ENCODE measurements at places on chromosomes 3 and 15. TPM values are rescaled to one million over a fixed set of nuclear protein-coding genes. Genes with fewer than 3 reads are reported as not detected.

The MASP1 gene
- 19.5 TPM for polyA plus RNA-seq

- DNase-seq = peak; percentile 26
Observed at GRCh38 chr3:46899151-46900006, 21.9 kb downstream of the PTH1R start.

DNA sequence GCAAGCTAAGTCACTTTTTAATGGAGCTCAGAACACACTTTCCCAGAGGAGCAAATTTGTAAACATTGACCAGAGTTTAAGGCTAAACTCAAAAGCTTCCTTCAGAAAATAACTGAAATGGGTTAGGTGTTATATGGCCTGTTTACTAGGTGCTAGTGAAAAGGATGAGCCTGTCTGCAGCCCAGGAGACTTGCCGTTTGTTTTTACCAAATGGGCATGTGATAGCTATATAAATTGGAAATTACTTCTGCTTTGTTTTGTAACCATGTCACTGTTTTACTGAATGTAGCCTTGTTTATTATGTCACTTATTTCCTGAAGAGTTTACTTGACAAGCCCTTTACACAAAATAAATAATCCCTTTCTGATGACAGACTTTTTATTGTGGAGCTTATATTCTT, 109.4 kb upstream of the THSD4 start:
- no peak for DNase-seq

DNA sequence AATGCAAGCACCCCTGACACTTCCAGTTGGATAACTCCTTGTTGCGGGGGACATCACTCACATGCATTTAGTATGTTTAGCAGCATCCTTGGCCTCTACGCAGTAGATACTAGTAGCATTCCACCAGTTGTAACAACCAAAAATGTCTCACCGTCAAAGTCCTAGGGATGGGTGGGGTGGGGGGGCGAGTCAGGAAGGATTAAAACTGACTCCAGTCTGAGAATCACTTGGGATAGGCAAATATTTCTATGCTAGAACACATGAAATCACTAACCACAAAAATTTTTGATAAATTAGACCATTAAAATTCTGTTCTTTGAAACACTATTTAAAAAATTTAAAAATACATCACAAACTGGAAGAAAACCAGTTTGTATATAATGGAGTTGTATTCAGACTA, 18.0 kb downstream of the ICE2 start:
- DNase-seq = no peak

GRCh38 chr15:68197170-68197492, 8.0 kb downstream of the CALML4 start:
- no peak for DNase-seq

DNA sequence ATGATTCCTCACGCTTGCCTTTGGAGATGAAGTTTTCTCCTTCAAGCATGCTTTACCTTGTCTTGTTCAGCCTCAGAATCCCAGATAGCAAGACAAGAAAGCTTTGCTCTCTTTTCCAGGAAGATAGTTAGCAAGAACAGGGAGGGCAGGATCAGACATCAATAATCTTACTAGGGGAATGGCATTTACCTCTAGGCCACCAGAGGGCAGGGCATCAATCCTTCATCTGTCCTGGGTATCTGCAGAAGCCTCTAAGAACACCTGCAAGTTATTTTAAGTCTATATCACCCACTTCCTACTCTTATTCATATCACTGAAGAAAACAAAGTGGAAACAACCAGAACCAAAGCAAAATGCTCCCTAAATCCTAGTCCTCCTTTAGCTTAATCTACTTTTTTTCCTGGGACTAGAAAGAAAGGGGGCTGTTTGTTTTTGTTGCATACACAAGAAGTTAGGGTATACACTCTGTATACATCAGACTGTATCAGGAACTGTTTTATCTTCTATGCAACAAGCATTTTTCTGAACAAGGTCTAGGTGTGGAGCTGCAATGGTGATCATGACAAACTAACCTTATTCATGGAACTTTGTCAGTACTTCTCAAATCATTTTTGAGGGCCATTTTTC, 862.5 kb downstream of the CADM2 start:
- DNase-seq = no peak

DNA sequence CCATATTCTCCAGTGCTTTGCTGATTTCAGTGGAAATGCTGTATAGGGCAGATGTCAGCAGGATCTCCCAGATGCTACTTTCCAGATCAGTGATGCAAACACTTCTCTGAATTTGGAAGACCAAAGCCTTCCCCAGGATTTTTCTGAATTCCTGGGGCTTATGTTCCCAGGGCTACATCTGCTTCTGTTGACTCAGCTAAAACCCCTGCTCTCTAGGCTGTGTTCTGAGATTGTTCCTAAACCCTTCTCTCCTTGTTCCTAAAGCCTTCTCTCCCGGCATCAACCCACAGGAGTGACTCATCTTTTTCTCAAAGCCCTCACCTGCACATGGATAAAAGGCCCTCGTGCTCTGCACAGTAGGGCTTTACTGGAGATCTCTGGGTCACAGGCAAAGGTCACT, 35.5 kb downstream of the FAH start:
- DNase-seq = no peak

DNA sequence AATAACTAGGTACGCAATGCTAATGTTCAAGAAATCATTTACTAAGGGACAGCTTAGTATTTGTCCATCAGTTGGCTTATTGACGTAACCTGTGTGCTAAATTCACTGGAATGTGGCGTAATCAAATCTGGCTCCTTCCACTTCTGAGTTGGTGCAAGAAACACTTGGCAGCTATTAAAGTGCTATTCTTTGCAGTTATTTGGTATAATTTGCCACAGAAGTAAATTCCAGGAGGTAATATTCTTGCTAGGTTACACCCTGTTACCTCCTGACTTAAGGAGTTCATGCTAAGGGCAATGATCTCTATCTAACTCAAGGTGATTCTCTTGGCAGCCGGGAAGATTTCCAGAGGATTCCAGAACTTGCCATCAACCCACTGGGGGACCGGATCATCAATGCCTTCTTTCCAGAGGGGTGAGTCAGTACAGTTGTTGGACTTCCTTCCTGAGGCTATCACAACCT, 25.5 kb downstream of the CHP1 start:
- no peak for DNase-seq
